ENCODE measurements at places on chromosomes 5 and 9. TPM values are rescaled to one million over a fixed set of nuclear protein-coding genes. Genes with fewer than 3 reads are reported as not detected.

Gene SPATA31A1
- not detected for polyA plus RNA-seq

Gene DNAI1
- polyA plus RNA-seq, result not detected

Gene CER1
- not detected for polyA plus RNA-seq

Gene PCDHB7
- polyA plus RNA-seq, result not detected

Gene LCN15
- not detected for polyA plus RNA-seq

Gene FBXO38
- 31.4 TPM for polyA plus RNA-seq

Gene SLC36A2
- polyA plus RNA-seq, result not detected

Gene CDC20B
- not detected for polyA plus RNA-seq

Gene THBS4
- polyA plus RNA-seq, result not detected

Gene PAIP2
- polyA plus RNA-seq, result 365 TPM

Gene SLCO6A1
- polyA plus RNA-seq, result not detected

Gene PCDHGB3
- not detected for polyA plus RNA-seq

Gene STPG3
- not detected for polyA plus RNA-seq

Gene ACTBL2
- polyA plus RNA-seq, result not detected

Gene AGXT2
- not detected for polyA plus RNA-seq

Gene FNIP1
- polyA plus RNA-seq, result 10.0 TPM

Gene FRRS1L
- not detected for polyA plus RNA-seq

Gene PALM2AKAP2
- polyA plus RNA-seq, result not detected

Data from CD4-positive, CD25-positive, alpha-beta regulatory T cell (primary cell).